HCT116 (cell line): ENCODE measurements at places on chromosomes 1 and 21. TPM values are rescaled to one million over a fixed set of nuclear protein-coding genes. Genes with fewer than 3 reads are reported as not detected.

- no peak for DNase-seq
Measured at GRCh38 chr21:42010507-42011495, 641 bp upstream of the ZBTB21 start.

DNA sequence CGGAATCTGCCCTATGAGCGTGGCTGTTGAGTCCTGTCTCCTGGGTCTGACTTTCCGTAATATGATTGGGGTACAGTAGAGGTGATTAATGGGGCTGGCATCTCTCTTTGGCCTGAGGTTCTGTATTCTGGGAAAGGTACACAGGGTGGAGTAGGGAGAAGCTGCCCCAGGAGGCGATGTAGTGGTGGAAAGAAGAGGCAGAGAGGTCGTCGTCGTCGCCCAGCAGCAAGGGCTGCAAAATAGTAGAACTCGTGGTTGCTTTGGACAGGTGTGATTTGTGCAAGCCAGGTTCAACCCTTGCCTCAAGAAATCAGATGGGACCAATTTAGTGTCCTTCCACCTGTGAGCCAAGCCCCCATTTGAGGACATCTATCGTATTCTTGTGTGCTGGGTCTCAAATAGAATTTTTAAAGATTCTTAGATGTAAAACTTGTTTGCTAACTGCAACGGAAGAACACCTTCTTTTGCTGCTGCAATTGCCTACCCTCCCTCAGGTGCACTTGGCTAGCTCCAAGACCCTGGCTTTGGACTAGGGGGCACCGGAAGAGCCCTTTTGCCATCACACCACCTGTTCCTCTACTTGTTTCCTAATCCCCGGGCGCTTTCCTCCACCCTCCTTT lies 1.3 kb upstream of the HMGN2 start:
- DNase-seq: no peak

GBP6 gene
- not detected for total RNA-seq

FCRLB gene
- total RNA-seq: 1.0 TPM

DNA sequence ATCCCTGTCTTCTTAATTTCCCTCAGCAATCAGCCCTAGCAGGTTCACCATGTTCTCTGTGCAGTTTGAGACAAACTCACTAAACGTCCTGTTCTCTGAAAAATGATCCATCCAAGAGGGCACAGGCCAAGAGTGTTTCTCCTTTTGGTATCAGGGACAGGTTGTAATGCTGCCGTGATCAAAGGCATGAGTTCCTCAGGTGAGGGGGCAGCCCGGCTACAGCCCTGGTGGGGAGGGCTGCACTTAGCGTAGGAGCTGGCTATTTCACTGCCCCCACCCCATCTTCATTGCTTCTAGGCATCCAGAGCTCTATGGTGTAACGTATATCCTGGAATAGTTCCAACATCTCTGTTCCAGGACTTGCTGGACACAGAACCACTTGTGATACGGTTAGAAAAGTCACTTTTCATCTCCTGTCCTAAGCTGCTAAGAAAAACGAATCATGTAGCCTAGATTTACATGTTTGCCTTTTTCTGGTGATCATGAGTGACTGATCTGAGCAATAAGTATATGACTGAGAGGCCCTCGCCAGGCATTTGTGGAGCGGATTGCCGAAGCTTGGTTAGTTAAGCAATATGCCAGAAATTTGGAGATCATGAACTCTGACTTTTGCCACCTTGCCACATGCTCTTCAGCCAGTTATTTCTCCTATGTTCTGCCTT lies 41.1 kb upstream of the SRP9 start:
- DNase-seq: no peak

COL24A1 gene
- not detected for total RNA-seq

TMEM61 gene
- total RNA-seq: 4.4 TPM

L1TD1 gene
- 0.20 TPM for total RNA-seq

DNA sequence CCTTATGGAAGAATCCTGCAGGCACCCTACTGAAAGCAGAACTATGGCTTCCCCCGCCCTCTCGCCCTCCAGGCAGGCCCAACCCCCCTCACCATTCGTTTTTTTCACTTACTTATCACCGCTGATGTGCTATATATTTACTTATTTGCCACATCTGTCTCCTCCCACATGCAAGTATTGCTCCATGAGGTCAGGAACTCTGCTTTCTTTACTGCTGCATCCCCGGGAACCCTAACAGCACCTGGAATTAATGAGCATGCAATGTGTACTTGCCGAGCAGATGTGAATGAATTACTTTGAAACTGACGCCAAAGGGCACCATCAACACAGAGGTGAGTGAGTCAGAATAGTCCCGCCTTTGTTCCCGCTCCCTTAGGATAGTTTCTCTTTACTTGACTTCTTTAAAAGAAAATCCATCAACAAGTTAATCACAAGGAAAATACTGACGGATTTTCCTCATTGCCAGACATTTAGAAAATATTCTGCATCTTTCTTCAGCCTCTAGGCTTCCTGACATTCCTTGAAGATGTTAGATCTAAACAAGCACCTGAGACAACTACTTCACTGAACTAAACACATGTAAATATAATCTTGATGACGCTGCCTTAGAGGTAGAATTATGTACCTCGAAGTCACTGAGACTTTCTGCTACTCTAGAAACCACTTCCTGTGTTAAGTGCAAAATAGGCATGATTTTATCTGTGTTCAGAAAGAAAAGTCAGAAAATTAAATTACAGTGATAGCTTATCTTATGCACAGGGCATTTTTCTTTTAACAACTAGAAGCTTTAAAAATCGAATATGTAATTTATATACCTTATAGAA lies 17.5 kb upstream of the RAB4A start:
- DNase-seq: no peak
